ENCODE measurements at places on chromosomes 16 and 17. TPM values are rescaled to one million over a fixed set of nuclear protein-coding genes. Genes with fewer than 3 reads are reported as not detected.

The DERL2 gene
- total RNA-seq, result 35.3 TPM

DNA sequence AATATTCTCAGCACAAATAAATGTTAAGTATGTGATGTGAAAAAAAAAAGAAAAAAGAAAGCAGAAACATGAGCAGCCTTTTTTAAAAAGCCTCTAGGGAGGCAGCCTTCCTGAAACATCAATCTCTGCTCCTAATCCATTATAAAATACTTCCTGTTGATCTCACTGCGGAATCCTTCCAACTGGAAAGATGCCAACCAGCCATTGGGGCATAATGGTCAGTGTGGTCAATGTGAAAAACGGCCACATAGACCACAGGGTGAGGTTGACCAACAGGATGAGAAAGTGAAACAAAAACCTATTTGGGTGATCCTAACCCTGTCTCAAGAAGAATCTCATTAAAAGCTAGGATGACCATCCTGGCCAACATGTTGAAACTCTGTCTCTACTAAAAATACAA, 26.1 kb upstream of the ABCA8 start:
- H3K4me1 ChIP-seq, result no peaks in the 10 kb centered on the region
- H3K27ac ChIP-seq, result no peak overlapping the region
- no peak overlapping the region for H3K4me3 ChIP-seq
- H3K27me3 ChIP-seq, result no peaks in the 10 kb centered on the region
- DNase-seq, result peak; percentile 11

DNA sequence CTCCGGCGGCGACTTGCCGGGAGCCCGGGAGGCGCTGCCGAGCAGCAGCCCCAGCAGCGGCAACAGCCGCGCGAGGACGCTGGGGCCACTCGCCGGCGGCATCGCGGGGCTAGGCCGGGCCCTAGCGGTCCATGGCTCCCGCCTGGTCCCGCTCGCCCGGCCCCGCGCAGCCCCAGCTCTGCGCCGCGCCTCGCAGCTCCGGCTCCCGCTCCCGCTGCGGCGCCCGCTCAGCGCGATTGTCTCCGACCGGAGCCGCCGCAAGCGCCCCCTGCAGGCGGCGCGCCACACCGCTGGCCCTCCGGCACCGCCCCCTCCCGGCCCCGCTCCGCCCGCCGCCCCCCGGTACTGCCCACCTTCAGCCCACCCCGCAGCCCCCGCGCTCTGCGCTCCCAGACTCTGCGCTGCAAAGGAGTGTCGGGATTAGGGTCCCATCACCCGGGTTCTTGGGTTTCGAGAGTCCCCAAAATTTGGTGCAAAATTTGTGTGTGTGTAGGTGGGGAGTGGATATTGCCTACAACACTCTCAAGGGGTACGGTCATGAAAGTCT, at the start of gene FAM171A2:
Gene FAM171A2, minus strand, starts transcription at position 241 of the 547 bp plus-strand sequence. Its CDS starts 139 bp downstream, at position 102.
- DNase-seq, result peak; percentile 63
- peak within 1 kb of the TSS; percentile 62 for H3K4me3 ChIP-seq
- peaks cover 43% of the 10 kb centered on the region for H3K4me1 ChIP-seq
- no peaks in the 10 kb centered on the region for H3K36me3 ChIP-seq
- no peaks in the 10 kb centered on the region for H3K27me3 ChIP-seq
- H3K27ac ChIP-seq, result no peak within 1 kb of the TSS

GRCh38 chr17:46179375-46179999, 13.7 kb downstream of the KANSL1 start:
- H3K4me3 ChIP-seq, result no peak overlapping the region
- H3K36me3 ChIP-seq, result no peaks in the 10 kb centered on the region
- no peak for DNase-seq
- no peaks in the 10 kb centered on the region for H3K27me3 ChIP-seq
- peaks cover 39% of the 10 kb centered on the region for H3K4me1 ChIP-seq
